ENCODE measurements at places on chromosomes 16 and 17.

GRCh38 chr16:13994239-13995106 is 74.5 kb downstream of the ERCC4 start:
- DNase-seq: no peak

- no peak for DNase-seq
Observed at GRCh38 chr16:1890708-1891050, 18.7 kb upstream of the MEIOB start.

DNA sequence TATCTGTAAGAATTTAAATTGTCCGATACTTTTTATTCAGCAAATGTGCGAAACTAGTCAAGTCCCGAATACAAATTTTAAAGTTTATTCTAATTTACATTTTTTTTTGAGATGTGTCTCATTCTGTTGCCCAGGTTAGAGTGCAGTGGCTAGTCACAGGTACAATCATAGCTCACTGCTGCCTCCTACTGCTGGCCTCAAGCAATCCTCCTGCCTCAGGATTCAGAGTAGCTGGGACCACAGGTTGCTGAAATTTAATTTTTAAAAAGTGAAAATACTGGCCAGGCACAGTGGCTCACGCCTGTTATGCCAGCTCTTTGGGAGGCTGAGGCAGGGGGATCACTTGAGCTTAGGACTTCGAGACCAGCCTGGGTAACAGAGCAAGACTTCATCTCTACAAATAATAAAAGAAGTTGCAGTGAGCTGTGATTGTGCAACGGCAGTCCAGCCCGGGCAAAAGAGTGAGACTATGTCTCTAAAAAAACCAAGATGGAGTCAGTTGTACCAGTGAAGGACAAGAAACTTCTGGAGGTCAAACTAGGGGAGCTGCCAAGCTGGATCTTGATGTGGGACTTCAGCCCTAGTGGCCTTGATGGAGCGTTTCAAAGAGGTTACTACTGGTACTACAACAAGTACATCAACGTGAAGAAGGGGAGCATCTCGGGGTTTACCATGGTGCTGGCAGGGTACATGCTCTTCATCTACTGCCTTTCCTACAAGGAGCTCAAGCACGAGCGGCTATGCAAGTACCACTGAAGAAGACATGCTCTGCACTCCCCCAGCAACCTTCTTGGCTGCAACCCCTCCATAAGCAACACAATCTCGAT is 5.6 kb downstream of the POLG2 start:
- no peak for DNase-seq

DNA sequence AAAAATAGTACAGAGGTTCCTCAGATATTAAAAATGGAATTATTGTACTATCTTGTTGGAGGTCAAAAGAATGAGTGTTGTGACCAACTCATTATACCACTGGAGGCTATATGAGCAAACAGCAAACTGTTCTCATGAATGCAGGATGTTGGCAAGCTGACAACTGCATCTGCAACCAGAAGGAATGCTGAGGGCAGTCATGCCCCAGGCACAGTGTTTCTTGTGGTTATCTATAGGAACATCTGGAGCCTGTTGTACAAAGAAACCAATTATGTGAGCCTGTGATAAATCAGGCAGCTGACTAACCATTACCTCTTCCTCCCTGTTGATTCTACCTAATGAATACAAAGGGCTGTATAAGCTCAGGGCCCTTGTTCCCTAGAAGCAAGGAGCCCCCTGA is 2057.1 kb downstream of the TP53TG3F start:
- DNase-seq: no peak

GRCh38 chr17:3615160-3615870 is 6.1 kb upstream of the TRPV1 start:
- no peak for DNase-seq

GRCh38 chr16:17299790-17300189 is 171.0 kb downstream of the XYLT1 start:
- DNase-seq: no peak
